RPMI8226 (cell line): ENCODE measurements at places on chromosomes 12 and 14.

- DNase-seq, result no peak
These were observed 9.4 kb downstream of the ERP27 start for GRCh38 chr12:14928931-14929330.

DNA sequence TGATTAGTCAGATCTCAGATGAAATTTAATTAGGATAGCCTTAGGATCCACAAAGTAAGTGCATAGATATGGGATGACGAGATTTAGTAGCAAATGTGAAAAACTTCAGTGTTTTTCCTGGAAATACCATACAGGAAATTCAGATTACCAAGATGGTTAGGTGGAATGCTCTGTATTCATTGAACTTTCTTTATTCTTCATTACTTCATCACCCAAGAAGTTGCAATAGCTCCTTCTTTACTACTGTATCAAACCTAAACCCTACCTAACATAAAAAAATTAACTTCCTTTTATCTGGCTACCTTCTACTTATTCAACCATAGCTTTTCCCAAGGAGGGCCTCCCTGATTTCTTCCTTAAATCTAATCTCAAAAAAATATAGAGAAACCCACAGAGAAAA, 100.4 kb downstream of the TTC6 start:
- no peak for DNase-seq

GRCh38 chr12:46660719-46661109, 165.1 kb downstream of the SLC38A4 start:
- DNase-seq, result no peak

GRCh38 chr14:61460718-61461611, 139.6 kb downstream of the PRKCH start:
- DNase-seq, result peak; percentile 31

GRCh38 chr14:55279384-55279783, 8.2 kb downstream of the FBXO34 start:
- DNase-seq, result no peak
